Esophagus muscularis mucosa (tissue), 4 donors: ENCODE measurements at places on chromosomes 4 and X. TPM values are rescaled to one million over a fixed set of nuclear protein-coding genes. Genes with fewer than 3 reads are reported as not detected.

The SPRY1 gene
- total RNA-seq, result 136 TPM

The FANCB gene
- 0.83 TPM for total RNA-seq

GRCh38 chr4:102174719-102175189, 170.5 kb downstream of the SLC39A8 start:
- DNase-seq, result no peak

- no peak for DNase-seq
These were observed 47.1 kb downstream of the SORBS2 start for GRCh38 chr4:185764876-185765275.

- no peak for DNase-seq
These were observed 376.5 kb upstream of the MAD2L1 start for GRCh38 chr4:120443116-120443515.

DNA sequence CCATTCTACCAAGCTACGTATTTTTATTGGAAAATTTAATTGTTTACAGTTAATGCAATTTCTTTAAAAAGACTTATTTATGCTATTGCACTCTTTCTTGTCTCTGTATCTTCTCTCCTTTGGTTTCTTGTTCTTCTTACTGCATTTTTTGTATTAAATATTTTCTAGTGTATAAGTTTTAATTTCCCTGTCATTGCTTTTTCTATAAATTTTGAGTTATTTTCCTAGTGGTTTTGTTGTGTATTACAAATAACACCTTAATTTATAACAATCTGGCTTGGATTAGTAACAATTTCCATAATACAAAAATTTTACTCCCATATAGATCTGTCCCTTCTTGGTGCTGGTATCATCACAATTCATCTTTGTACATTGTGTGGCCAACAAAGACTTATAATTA, 303.5 kb upstream of the SPOCK3 start:
- no peak for DNase-seq

- no peak for DNase-seq
These were observed 13.6 kb upstream of the KIT start for GRCh38 chr4:54643958-54644751.

DNA sequence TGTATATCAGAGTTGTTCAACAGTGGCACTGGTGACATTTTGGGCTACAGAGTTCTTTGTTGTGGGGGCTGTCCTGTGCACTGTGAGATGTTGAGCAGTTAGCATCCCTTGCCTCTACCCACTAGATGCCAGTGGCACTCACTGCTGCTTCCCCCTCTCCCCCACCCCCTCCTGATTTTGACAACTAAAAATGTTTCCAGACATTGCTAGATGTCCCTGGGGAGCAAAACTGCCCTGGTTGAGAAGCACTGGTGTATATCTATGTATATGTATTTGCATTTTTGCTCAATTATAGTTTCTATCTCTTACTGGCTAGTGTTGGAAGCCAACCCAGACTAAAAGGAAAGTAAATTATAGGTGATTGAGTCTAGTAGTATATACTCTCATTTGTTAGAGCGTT, 2.4 kb downstream of the TMEM131L start:
- DNase-seq, result no peak
